ENCODE measurements at places on chromosomes 1 and 21. TPM values are rescaled to one million over a fixed set of nuclear protein-coding genes. Genes with fewer than 3 reads are reported as not detected.

GRCh38 chr1:172906778-172907592 is 143.8 kb downstream of the TNFSF18 start:
- peaks cover 10% of the 10 kb centered on the region for H3K4me1 ChIP-seq
- no peak overlapping the region for H3K4me3 ChIP-seq
- DNase-seq = no peak
- H3K27me3 ChIP-seq = no peaks in the 10 kb centered on the region

GRCh38 chr1:85549244-85549643 is 31.3 kb upstream of the CCN1 start:
- no peaks in the 10 kb centered on the region for H3K36me3 ChIP-seq
- no peak overlapping the region for H3K27ac ChIP-seq
- DNase-seq = no peak
- no peaks in the 10 kb centered on the region for H3K27me3 ChIP-seq
- H3K4me3 ChIP-seq = no peak overlapping the region
- peaks cover 26% of the 10 kb centered on the region for H3K4me1 ChIP-seq

GRCh38 chr1:36093929-36094328 is 5.2 kb downstream of the ADPRS start:
- no peak overlapping the region for H3K4me3 ChIP-seq
- H3K36me3 ChIP-seq = peaks cover 5% of the 10 kb centered on the region
- DNase-seq = no peak
- H3K27ac ChIP-seq = no peak overlapping the region
- peaks cover 14% of the 10 kb centered on the region for H3K4me1 ChIP-seq

GRCh38 chr1:54417123-54417522 is 10.9 kb upstream of the SSBP3 start:
- DNase-seq = no peak
- H3K27ac ChIP-seq = peak overlapping the region; percentile 10
- no peaks in the 10 kb centered on the region for H3K27me3 ChIP-seq

DNA sequence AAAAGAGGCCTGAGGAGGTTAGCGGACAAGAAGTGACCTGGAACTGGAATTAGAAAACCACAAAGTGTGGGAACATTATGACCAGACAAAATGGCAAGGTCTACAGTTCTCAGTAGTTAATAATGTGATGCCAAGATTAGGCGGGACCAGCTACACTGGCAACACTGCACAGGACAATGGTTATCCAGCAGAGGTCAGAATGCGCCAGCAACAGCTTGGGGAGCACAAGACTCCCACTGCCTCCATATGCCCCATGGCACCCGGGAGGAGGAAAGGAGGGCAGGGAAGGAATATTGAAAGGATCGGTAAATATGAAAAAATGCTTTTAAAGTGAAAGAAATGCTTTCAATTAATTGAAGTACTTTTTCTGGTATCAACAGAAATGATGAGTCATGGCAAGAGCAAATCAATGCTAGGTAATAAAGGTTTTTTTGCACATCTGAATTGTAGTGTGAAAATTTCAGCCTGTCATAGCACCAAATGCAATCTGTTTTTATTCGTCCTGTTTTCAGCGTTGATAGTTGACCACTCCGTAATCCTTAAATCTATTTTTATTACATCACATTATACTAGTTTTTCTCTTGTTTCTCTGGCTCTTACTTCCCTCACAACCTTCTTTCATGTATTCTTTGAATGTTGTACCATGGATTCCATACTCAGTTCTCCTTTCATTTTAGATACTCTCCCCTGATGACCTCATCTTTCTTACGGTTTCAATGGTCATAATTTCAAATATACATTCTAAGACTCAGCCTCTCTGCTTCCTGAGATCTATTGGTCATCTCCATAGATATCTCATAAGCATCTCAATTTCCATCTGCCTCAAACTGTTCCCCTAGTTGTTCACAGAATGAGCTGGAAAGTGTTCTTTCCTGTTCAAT is 30.7 kb downstream of the VCAM1 start:
- no peaks in the 10 kb centered on the region for H3K36me3 ChIP-seq
- H3K4me1 ChIP-seq = peaks cover 4% of the 10 kb centered on the region
- no peak overlapping the region for H3K27ac ChIP-seq

DNA sequence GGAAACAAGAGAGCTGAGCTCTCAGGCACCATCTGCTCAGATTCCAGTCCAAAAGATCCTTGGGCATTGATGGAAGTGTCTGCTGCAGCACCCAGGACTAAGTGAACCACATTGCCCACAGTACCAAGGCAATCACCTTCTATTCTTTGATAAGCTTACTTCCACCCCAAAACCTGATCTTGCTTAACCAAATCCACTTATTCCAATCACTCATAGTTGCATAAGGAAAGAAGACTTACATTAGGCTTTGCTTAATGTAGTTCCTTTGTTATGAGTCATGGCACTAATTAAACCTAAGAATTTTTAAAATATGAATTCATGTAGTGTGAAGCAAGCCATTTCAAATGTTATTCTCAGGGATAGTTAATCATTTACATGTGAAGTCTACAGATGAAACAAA is 84.5 kb downstream of the UCHL5 start:
- no peak overlapping the region for H3K4me3 ChIP-seq
- no peaks in the 10 kb centered on the region for H3K4me1 ChIP-seq
- DNase-seq = no peak
- peaks cover 2% of the 10 kb centered on the region for H3K36me3 ChIP-seq
- no peak overlapping the region for H3K27ac ChIP-seq

GRCh38 chr21:22584308-22584707 is 1586.1 kb downstream of the NCAM2 start:
- no peaks in the 10 kb centered on the region for H3K36me3 ChIP-seq
- no peak for DNase-seq
- no peak overlapping the region for H3K4me3 ChIP-seq
- H3K4me1 ChIP-seq = peaks cover 6% of the 10 kb centered on the region

DNA sequence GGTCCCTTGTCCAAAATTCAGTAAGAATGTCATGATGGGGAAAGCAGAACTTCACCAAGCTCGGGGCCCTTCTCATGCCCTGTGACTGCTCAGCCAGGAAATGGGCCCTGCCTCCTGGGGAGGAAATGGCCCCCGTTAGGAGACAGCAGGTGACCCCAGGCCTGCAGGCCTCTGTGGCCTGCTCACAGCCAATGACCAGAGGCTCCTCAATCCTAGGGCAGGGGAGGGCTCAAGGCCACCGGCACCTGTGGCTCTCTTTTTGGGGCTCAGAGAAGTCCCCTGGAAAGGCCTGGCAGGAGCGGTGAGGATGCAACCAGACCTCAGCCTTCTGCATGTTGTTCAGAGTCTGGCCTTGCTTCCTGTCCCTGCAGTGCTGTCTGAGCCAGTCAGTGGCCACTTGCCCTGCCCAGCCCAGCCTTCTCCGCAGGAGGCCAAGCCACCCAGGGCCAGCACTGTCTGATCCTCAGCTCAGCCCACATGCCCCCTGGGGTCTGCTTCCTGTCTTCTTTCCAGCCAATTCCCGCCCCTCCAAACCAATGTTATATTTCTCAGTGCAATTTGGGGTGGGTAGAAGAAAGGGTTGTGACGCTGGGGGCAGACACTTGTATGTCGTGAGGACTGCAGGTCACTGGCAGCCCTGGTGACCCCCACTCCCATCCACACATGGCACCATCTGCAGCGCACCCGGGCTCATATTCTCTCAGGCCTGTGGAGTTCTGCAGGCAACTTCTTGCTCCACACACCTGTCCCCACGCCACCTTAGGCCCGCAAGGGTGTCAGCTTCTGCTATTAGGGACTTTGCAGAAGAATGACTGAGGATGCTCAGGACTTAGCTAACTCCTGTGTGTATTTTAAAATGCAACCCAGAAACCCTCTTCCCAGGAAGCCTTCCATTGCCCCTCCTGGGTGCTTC is 83.6 kb downstream of the ITPKB start:
- H3K27me3 ChIP-seq = no peaks in the 10 kb centered on the region
- no peak overlapping the region for H3K4me3 ChIP-seq
- peaks cover 52% of the 10 kb centered on the region for H3K4me1 ChIP-seq
- no peaks in the 10 kb centered on the region for H3K36me3 ChIP-seq
- peak overlapping the region; percentile 89 for H3K27ac ChIP-seq

GRCh38 chr1:39130325-39130724 is 74.2 kb upstream of the MACF1 start:
- no peak overlapping the region for H3K4me3 ChIP-seq
- H3K4me1 ChIP-seq = peaks cover 38% of the 10 kb centered on the region
- peak overlapping the region; percentile 34 for H3K27ac ChIP-seq
- H3K27me3 ChIP-seq = no peaks in the 10 kb centered on the region
- peaks cover 3% of the 10 kb centered on the region for H3K36me3 ChIP-seq
- no peak for DNase-seq

- H3K36me3 ChIP-seq = peaks cover 17% of the 10 kb centered on the region
- no peak overlapping the region for H3K4me3 ChIP-seq
- H3K27me3 ChIP-seq = no peaks in the 10 kb centered on the region
- peak overlapping the region; percentile 25 for H3K27ac ChIP-seq
- H3K4me1 ChIP-seq = peaks cover 38% of the 10 kb centered on the region
- DNase-seq = no peak
Measured at GRCh38 chr1:203676455-203676854, 49.8 kb downstream of the ATP2B4 start.

DNA sequence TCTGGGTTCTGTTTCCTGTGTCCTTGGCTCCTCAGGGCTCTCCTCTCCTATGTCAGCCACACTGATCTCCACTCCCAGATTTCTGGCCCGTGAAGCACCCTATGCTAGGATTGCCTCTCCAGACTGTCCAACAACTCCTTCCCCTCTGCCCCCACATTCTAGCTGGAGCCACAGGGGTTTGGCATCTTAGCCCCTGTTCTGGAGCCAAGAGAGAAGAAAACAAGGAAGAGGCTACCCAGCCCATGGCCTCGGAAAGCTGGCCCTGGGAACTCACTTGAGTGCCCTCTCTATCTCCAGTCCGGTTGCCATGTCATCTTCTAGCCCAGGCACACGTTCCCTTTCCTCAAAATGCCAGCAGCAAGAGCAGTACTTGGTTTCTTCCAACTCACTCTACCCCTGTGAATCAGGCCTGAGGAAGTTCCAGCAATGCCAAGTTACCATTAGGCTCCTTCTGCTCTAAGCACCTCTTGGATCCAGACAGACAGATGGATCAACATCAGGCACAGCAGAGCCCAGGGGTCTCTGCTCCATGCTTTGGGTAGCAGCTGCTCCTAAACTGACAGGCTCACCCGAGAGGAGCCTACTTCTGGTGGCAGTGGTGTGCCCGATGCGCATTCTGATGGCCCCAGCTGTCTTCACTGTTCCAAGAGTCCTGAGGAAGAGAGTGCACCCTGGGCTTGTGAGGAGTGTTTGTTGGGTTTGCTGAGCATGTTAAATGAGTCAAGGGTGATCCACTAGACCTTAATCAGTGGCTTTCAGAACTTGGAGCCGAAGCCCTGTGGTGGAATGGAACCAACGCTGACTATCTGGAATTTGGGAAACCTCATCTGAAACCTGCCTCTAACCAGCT is 11.6 kb upstream of the GPR61 start:
- H3K36me3 ChIP-seq = no peaks in the 10 kb centered on the region
- no peak overlapping the region for H3K4me3 ChIP-seq
- H3K27ac ChIP-seq = no peak overlapping the region
- H3K27me3 ChIP-seq = peaks cover 28% of the 10 kb centered on the region

GRCh38 chr1:103387898-103388297 is 137.6 kb upstream of the RNPC3 start:
- H3K36me3 ChIP-seq = no peaks in the 10 kb centered on the region
- H3K4me1 ChIP-seq = no peaks in the 10 kb centered on the region
- no peak overlapping the region for H3K27ac ChIP-seq
- no peaks in the 10 kb centered on the region for H3K27me3 ChIP-seq
- no peak overlapping the region for H3K4me3 ChIP-seq

DNA sequence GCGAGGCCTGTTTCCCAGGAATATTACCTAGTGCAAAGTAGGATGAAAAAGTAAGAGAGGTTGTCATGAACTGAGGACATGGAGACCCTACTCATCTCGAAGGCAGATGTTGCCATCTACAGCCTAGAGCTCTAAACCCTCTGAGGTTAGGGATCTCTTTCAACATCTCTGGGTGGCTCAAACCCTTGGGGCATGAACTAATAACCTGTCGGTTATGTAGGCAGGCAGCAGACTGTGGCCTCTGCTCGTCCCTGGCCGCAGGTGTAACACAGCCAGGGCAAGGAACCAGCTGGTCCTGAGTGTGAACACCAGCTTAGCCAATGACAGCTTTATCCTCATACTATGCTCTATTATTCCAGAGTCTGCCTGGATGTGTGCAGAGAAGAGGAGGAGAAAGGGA is 13.2 kb downstream of the CAPZB start:
- peaks cover 3% of the 10 kb centered on the region for H3K36me3 ChIP-seq
- H3K27me3 ChIP-seq = no peaks in the 10 kb centered on the region
- peak overlapping the region; percentile 71 for H3K27ac ChIP-seq
- peaks cover 12% of the 10 kb centered on the region for H3K4me1 ChIP-seq
- DNase-seq = no peak
- H3K4me3 ChIP-seq = no peak overlapping the region

GRCh38 chr1:168572633-168573032 is 3.8 kb upstream of the XCL1 start:
- no peak overlapping the region for H3K27ac ChIP-seq
- DNase-seq = no peak
- no peaks in the 10 kb centered on the region for H3K4me1 ChIP-seq
- H3K4me3 ChIP-seq = no peak overlapping the region

DNA sequence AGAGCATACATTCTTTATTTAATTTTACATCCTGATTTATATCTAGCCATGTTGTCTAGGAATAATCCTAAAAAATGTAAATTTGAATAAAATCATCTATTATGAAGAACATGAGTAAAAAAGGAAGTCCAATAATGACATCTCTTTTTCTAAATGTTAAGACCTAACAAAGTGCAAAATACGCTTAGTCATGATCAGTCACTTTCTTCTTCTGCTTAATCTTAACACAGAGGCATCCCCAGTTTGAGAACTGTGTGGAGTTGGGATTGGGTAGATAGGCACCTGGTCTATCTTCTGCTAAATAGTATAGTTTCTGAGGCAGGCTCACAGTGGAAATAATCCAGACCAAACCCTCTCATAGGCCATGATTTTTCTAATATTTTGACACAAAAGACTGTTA is 311.7 kb upstream of the LRRC7 start:
- no peaks in the 10 kb centered on the region for H3K36me3 ChIP-seq
- no peak for DNase-seq
- no peak overlapping the region for H3K4me3 ChIP-seq
- H3K27me3 ChIP-seq = peaks cover 2% of the 10 kb centered on the region
- H3K27ac ChIP-seq = no peak overlapping the region
- no peaks in the 10 kb centered on the region for H3K4me1 ChIP-seq

- H3K27me3 ChIP-seq = no peaks in the 10 kb centered on the region
- DNase-seq = no peak
- peak overlapping the region; percentile 24 for H3K4me3 ChIP-seq
- H3K36me3 ChIP-seq = peaks cover 10% of the 10 kb centered on the region
- H3K4me1 ChIP-seq = peaks cover 45% of the 10 kb centered on the region
Measured at GRCh38 chr1:25890239-25891034, 14.9 kb upstream of the PAQR7 start.

GRCh38 chr1:157496121-157496526 is 56.2 kb downstream of the FCRL5 start:
- peaks cover 13% of the 10 kb centered on the region for H3K4me1 ChIP-seq
- no peak overlapping the region for H3K27ac ChIP-seq
- DNase-seq = no peak
- peaks cover 4% of the 10 kb centered on the region for H3K27me3 ChIP-seq
- H3K4me3 ChIP-seq = no peak overlapping the region

FAM151A gene
- not detected for total RNA-seq

MLLT11 gene
- 16.9 TPM for total RNA-seq

OR2G3 gene
- not detected for total RNA-seq

OR11L1 gene
- not detected for total RNA-seq

GBP6 gene
- total RNA-seq = 0.13 TPM

TMEM125 gene
- total RNA-seq = 7.7 TPM

RHCE gene
- 0.72 TPM for total RNA-seq

RXRG gene
- total RNA-seq = 1.0 TPM
